ENCODE measurements at places on chromosomes 2 and 18.
A peak's percentile ranks its signal among the peaks of the same experiment; 100 is the strongest.

DNA sequence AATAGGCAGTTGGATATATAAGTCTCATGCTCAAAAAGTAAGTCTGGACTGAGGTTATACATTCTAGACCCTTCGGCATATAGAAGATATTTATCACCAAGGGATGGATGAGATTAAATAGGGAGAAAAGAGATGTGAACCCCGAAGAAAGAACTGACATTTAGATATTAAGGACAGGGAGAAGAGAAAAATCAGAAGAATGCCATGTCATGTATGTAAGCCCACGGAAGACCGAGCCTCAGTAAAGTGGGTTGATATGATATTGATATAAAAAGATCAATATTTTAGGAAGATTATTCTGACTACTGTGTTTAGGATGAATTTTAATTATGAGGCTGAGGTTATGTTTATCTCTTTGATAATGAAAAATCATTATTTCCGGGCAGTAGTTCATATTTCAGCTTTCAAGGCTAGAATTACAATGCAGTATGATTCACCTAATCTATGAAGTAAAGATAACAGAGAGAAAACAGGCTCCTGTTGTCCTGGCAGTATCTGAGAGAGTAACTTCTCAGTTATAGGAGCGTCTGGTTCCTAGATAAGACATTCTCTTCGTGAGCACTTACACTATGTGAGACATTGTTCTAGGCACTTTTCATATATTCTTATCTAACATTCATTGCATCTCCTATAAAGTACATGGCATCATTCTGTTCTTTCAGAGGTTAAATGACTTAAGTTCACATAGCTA lies 83.0 kb downstream of the UBR3 start:
- no peak for DNase-seq

DNA sequence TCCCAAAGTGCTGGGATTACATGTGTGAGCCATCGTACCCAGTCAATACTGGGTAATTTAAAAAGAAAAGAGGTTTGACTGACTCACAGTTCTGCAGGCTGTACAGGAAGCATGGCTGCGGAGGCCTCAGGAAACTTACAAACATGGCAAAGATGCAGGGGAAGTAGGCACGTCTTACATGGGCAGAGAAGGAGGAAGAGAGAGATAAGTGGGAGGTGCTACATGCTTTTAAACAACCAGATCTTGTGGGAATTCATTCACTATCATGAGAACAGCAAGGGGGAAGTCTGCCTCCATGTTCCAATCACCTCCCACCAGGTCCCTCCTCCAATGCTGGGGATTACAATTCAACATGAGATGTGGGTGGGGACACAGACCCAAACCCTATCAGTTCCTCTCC lies 192.5 kb downstream of the ATAD2B start:
- DNase-seq = no peak

- DNase-seq = no peak
Measured at GRCh38 chr2:131417886-131418285, 53.9 kb upstream of the RAB6D start.

DNA sequence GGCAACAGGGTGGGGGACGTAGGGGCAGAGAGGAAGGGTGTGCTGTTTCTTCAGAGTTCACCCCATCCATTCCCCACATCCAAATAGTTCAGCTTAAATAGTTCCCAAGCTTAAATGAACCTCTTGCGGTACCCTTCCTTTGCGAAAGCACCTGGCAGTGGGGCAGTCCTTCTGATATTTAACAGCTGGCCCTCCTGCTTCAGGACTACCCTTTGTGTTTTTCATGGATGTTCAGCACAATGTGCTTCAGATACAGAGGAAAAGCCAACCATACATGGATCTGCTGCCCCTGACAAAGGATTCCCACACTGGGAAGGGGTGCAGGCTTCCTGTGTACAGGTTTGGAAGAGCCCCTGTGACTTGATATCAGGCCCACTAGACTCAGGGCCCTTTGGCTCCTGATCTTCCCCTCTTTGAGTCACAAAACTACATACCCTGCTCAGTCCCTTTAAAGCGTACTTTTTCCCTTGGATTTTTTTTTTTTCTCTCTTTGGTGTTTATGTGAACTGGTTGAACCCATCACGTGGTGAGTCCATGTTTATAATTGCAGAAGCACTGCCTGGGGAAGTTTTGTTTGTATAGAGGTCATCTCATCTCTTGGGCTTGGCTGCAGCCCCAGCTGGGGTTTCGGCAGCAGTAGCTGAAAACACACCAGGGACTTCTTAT lies 45.3 kb upstream of the IGFBP5 start:
- DNase-seq = peak; percentile 59

DNA sequence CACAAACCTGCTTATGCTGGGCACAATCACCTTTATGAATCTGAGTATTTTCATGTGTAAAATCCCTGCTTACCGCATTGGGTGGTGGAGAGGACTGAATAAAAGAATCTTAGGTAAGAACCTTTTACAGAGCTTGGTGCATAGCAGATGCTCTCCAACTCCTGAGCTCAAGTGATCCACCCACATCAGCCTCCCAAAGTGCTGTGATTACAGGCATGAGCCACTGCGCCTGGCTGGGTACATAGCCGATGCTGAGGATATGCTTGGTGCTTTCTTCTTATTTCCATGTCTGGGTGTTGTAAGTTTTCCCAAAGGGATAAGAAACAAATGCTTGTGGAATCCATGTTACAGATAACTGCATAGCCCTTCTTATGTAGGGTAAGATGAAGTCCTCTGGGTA lies 244.3 kb upstream of the PXDN start:
- DNase-seq = no peak

DNA sequence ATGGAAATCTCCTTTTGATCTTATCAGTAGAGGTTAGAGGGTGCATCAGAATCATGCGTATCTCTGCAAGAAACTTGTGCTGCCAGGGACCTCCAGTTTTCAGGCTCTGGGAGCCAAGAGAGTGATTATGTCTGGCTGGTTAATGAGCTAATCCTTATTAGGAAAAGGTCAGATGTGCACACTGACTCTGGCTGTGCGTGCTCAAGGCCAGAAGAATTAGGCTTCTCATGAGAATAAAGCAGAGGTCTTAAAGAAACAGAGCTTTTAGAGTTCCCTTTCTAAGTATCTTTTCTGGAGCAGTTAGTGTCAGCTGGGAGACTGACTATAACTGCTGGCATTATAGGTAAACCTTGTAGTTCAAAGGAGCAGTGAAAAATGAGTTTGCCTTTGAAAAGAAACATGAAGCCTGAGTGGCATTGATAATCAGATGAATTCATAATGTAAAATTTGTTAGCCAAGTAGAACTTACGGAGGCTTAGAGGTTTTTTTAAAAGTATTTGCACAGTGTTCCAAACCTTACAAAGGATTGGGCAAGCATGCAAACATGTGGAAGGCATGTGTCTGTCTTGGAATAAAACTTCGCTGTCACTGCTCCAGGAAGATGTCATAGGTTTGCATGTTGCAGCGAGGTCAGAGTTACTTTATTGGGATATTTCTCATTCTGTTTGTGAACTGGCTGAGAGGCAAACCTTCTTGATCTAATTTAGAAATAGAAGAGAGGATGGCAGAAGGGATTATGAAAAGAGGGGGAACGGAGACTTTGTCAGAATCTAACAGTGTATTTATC lies 151.7 kb downstream of the ARHGAP28 start:
- DNase-seq = peak; percentile 16

- peak; percentile 34 for DNase-seq
Measured at GRCh38 chr2:241036397-241036963, 38.1 kb downstream of the SNED1 start.

Data from EH (cell line).